Right atrium auricular region (tissue), 2 donors: ENCODE measurements at places on chromosomes 4 and X. TPM values are rescaled to one million over a fixed set of nuclear protein-coding genes. Genes with fewer than 3 reads are reported as not detected.

SUPT20HL2 gene
- total RNA-seq, result not detected

GLOD5 gene
- not detected for total RNA-seq

MAGEC3 gene
- total RNA-seq, result not detected

CCDC160 gene
- total RNA-seq, result not detected

NALF2 gene
- 35.5 TPM for total RNA-seq

PAK3 gene
- 0.85 TPM for total RNA-seq

SPANXB1 gene
- not detected for total RNA-seq

MAP3K15 gene
- not detected for total RNA-seq

SLC38A5 gene
- total RNA-seq, result 2.2 TPM
